ENCODE measurements at places on chromosomes 16 and 17. TPM values are rescaled to one million over a fixed set of nuclear protein-coding genes. Genes with fewer than 3 reads are reported as not detected.

- H3K36me3 ChIP-seq, result no peaks in the 10 kb centered on the region
- no peak overlapping the region for H3K27ac ChIP-seq
- no peaks in the 10 kb centered on the region for H3K27me3 ChIP-seq
- H3K4me1 ChIP-seq, result no peaks in the 10 kb centered on the region
Observed at GRCh38 chr16:75868636-75869632, 142.6 kb upstream of the CPHXL start.

Gene UMOD
- not detected for total RNA-seq

GRCh38 chr17:78673395-78673794, 96.2 kb upstream of the DNAH17 start:
- DNase-seq, result peak; percentile 40
- H3K4me1 ChIP-seq, result no peaks in the 10 kb centered on the region
- no peaks in the 10 kb centered on the region for H3K36me3 ChIP-seq
- no peak overlapping the region for H3K4me3 ChIP-seq
- no peak overlapping the region for H3K27ac ChIP-seq
- H3K27me3 ChIP-seq, result no peaks in the 10 kb centered on the region

Gene GCGR
- total RNA-seq, result not detected

Gene EVI2B
- 70.1 TPM for total RNA-seq

- no peak for DNase-seq
- H3K4me1 ChIP-seq, result peaks cover 24% of the 10 kb centered on the region
- H3K4me3 ChIP-seq, result no peak overlapping the region
- H3K27me3 ChIP-seq, result no peaks in the 10 kb centered on the region
- peak overlapping the region; percentile 75 for H3K27ac ChIP-seq
Observed at GRCh38 chr16:11793840-11794239, 3.2 kb downstream of the ZC3H7A start.

Gene MYL11
- total RNA-seq, result not detected

DNA sequence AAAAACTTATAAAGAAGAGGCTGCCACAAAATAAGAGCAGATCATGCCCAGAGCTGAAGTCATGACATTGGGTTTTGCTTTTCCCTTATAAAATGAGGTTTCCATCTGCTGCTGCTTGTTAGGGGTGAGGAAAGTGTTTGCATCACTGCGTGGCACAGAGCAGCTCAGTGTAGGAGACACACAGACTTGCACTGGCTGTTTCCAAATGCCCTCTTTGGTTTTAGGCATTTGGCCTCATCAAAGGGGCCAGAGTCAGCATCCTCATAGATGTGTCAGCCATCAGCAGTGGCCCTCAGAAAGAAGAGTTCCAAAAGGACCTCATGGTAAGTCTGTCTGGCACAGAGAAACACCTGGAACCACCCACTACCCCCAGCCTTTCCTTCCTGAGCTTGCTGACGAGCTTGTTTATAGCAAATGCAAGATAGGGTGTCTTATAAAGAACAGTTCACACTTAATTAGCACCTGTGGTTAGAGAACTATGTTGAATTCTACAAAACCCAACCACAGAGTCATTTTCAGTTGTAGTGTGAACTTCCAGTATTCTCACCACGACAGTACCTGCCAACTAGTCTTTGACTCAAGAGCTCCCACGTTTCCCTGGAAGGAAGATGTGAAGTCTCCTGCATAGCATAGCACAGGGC, 17.0 kb downstream of the VWA3A start:
- no peaks in the 10 kb centered on the region for H3K27me3 ChIP-seq
- no peaks in the 10 kb centered on the region for H3K4me1 ChIP-seq
- no peak for DNase-seq

Gene CNP
- total RNA-seq, result 76.7 TPM

Gene FCSK
- 127 TPM for total RNA-seq

GRCh38 chr17:76565728-76566612, 19.7 kb downstream of the ST6GALNAC2 start:
- no peaks in the 10 kb centered on the region for H3K4me1 ChIP-seq
- no peak overlapping the region for H3K27ac ChIP-seq
- no peak overlapping the region for H3K4me3 ChIP-seq
- H3K36me3 ChIP-seq, result peaks cover 25% of the 10 kb centered on the region
- no peak for DNase-seq
- no peaks in the 10 kb centered on the region for H3K27me3 ChIP-seq

Gene LIMD2
- 13.0 TPM for total RNA-seq

GRCh38 chr17:6823011-6823442, 8.5 kb downstream of the TEKT1 start:
- DNase-seq, result no peak
- no peak overlapping the region for H3K4me3 ChIP-seq
- no peaks in the 10 kb centered on the region for H3K36me3 ChIP-seq
- no peak overlapping the region for H3K27ac ChIP-seq

Gene SEPTIN1
- total RNA-seq, result 65.2 TPM

- no peaks in the 10 kb centered on the region for H3K27me3 ChIP-seq
- DNase-seq, result no peak
- no peak overlapping the region for H3K4me3 ChIP-seq
- no peaks in the 10 kb centered on the region for H3K4me1 ChIP-seq
- H3K36me3 ChIP-seq, result no peaks in the 10 kb centered on the region
- H3K27ac ChIP-seq, result no peak overlapping the region
Observed at GRCh38 chr17:79451167-79451566, 159.7 kb downstream of the RBFOX3 start.

GRCh38 chr17:28996554-28997096, 9.2 kb downstream of the SEZ6 start:
- H3K4me3 ChIP-seq, result no peak overlapping the region
- H3K4me1 ChIP-seq, result no peaks in the 10 kb centered on the region
- H3K36me3 ChIP-seq, result no peaks in the 10 kb centered on the region

DNA sequence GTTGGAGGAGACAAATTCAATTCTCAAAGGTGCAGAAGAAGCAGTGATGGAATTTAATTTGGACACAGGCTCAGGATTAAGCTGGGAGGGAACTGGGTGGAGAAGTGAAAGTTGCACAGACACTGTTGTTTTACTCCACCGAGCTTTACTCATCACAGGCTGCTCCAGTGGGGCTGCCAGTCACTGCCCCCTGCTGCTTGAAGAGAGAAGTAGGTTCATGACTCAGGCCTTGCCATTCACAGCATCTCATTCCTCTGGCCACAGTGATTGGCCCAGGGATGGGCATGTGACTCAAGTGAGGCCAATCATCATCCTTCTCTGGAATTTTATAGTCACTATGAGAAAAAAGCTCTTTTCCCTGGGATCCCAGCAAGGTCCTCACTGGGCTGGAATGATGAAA, 11.8 kb downstream of the GNAO1 start:
- H3K4me1 ChIP-seq, result no peaks in the 10 kb centered on the region
- no peak overlapping the region for H3K27ac ChIP-seq
- H3K4me3 ChIP-seq, result no peak overlapping the region
- H3K36me3 ChIP-seq, result no peaks in the 10 kb centered on the region

- H3K4me1 ChIP-seq, result no peaks in the 10 kb centered on the region
- H3K27ac ChIP-seq, result no peak overlapping the region
- no peaks in the 10 kb centered on the region for H3K36me3 ChIP-seq
- no peak overlapping the region for H3K4me3 ChIP-seq
- no peaks in the 10 kb centered on the region for H3K27me3 ChIP-seq
Observed at GRCh38 chr17:35376245-35376644, 2.8 kb upstream of the SLFN11 start.

- H3K27ac ChIP-seq, result peak overlapping the region; percentile 37
- no peak overlapping the region for H3K4me3 ChIP-seq
- H3K36me3 ChIP-seq, result peaks cover 26% of the 10 kb centered on the region
Observed at GRCh38 chr17:17075125-17075781, 33.0 kb downstream of the MPRIP start.

GRCh38 chr16:23504076-23504452, 6.2 kb downstream of the GGA2 start:
- DNase-seq, result no peak
- peak overlapping the region; percentile 93 for H3K27ac ChIP-seq
- H3K27me3 ChIP-seq, result no peaks in the 10 kb centered on the region

DNA sequence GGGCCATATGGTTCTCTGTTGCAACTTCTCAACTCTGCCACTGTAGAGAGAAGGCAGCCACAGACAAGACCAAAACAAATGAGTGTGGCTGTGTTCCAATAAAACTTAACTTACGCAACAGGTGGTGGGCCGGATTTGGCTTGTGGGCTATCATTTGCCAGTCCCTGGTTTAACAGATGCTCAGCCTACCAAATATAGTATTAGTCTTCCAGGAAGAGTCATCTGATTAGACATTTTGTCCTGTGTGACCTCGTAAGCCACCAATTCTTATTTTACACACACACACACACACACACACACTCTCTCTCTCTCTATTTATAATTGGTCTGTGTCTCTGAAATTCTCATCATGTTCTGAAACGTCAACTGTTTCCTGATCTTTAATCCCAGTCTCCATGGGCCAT, 245.9 kb downstream of the XYLT1 start:
- no peaks in the 10 kb centered on the region for H3K36me3 ChIP-seq
- peaks cover 3% of the 10 kb centered on the region for H3K4me1 ChIP-seq
- peak; percentile 29 for DNase-seq
- H3K27me3 ChIP-seq, result no peaks in the 10 kb centered on the region
- peak overlapping the region; percentile 45 for H3K27ac ChIP-seq

Gene LRRC37A
- total RNA-seq, result 23.9 TPM

- no peak for DNase-seq
- no peaks in the 10 kb centered on the region for H3K27me3 ChIP-seq
- no peaks in the 10 kb centered on the region for H3K36me3 ChIP-seq
- no peak overlapping the region for H3K27ac ChIP-seq
Observed at GRCh38 chr16:55667753-55668152, 12.0 kb downstream of the SLC6A2 start.

Gene KRTAP16-1
- not detected for total RNA-seq

DNA sequence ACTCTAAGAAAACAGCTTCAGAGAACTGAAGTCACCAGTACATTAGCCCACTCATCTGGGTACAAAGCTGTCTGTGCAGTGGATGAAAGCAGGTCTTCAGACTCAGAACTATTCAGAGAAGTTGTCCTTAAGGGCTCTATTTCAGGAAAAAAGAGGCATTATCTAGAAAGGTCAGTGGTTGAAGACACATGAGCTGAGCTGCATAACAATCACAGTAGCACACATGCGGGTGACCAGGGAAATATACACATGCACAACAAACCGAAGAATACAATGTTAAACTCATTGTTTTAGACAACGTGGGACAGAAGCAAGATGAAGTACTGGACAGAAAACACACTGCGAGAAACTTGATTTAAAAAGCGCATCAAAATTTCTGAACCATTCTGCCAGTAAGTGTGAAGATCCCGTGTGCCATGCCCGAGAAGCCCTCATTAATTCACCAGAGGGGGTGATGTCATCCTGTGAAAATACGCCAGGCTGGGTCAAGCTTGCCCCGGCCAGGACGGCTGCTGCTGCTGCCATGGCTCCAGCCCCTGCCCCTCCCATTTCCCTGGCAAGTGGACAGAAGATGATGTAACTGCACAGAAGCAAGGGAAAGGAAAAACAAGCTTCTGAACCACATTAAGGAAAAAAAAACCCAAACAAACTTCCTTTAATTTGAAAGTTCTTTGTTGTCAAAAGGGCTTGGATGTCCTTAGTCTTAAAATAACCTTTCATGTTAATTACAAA, 10.1 kb downstream of the DYNC1LI2 start:
- peak overlapping the region; percentile 81 for H3K27ac ChIP-seq
- DNase-seq, result peak; percentile 89
- H3K4me1 ChIP-seq, result peaks cover 37% of the 10 kb centered on the region
- H3K4me3 ChIP-seq, result no peak overlapping the region
- no peaks in the 10 kb centered on the region for H3K36me3 ChIP-seq

GRCh38 chr16:674968-675883, at the start of gene RHBDL1:
RHBDL1 (plus strand) TSS chr16:675671; CDS start chr16:675791, 120 bp downstream.
- H3K36me3 ChIP-seq, result no peaks in the 10 kb centered on the region
- peak within 1 kb of the TSS; percentile 57 for H3K27ac ChIP-seq
- H3K4me3 ChIP-seq, result peak within 1 kb of the TSS; percentile 50
- no peaks in the 10 kb centered on the region for H3K27me3 ChIP-seq

Gene SPATA32
- not detected for total RNA-seq

GRCh38 chr17:81095383-81095762, 60.4 kb downstream of the BAIAP2 start:
- peaks cover 26% of the 10 kb centered on the region for H3K4me1 ChIP-seq
- DNase-seq, result no peak
- no peaks in the 10 kb centered on the region for H3K36me3 ChIP-seq
- H3K27me3 ChIP-seq, result no peaks in the 10 kb centered on the region
- H3K4me3 ChIP-seq, result peak overlapping the region; percentile 20

- no peak for DNase-seq
- no peaks in the 10 kb centered on the region for H3K4me1 ChIP-seq
- no peak overlapping the region for H3K4me3 ChIP-seq
Observed at GRCh38 chr16:7182510-7183109, 150.0 kb upstream of the RBFOX1 start.

GRCh38 chr16:5649762-5650743, 552.5 kb upstream of the EEF2KMT start:
- DNase-seq, result no peak
- H3K4me1 ChIP-seq, result no peaks in the 10 kb centered on the region
- no peaks in the 10 kb centered on the region for H3K36me3 ChIP-seq
- H3K4me3 ChIP-seq, result no peak overlapping the region
- no peaks in the 10 kb centered on the region for H3K27me3 ChIP-seq

Gene CMTM2
- not detected for total RNA-seq

GRCh38 chr17:33964344-33964979, 290.6 kb upstream of the CCL2 start:
- H3K4me3 ChIP-seq, result no peak overlapping the region
- no peaks in the 10 kb centered on the region for H3K4me1 ChIP-seq
- no peak for DNase-seq
- H3K36me3 ChIP-seq, result no peaks in the 10 kb centered on the region
- H3K27ac ChIP-seq, result no peak overlapping the region

DNA sequence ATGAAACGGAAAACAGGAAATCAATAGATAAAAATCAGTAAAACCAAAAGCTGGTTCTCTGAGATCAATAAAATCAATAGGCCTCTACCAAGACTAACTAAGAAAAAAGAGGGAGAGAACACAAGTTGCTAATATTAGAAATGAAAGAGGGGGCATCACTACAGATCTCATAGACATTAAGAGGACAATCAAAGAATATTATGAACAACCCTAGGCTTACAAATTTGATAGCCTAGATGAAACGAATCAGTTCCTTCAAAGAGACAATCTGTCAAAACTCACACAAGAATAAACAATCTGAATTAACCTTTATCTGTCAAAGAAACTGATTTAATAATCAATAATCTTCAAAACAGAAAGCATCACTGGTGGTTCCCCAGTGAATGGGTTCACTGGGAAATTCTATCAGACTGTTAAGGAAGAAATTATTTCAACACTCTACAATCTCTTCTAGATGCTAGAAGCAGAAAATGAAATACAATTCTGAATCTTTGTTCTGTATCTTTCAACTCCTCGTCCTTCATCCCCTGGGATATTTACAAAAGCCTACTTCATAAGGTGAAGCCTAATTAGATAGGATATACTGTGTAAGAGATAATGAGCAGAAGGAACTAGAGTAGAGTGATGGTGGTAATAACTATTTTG, 4.4 kb downstream of the ABCA9 start:
- no peak overlapping the region for H3K4me3 ChIP-seq
- no peaks in the 10 kb centered on the region for H3K27me3 ChIP-seq
- no peaks in the 10 kb centered on the region for H3K36me3 ChIP-seq

DNA sequence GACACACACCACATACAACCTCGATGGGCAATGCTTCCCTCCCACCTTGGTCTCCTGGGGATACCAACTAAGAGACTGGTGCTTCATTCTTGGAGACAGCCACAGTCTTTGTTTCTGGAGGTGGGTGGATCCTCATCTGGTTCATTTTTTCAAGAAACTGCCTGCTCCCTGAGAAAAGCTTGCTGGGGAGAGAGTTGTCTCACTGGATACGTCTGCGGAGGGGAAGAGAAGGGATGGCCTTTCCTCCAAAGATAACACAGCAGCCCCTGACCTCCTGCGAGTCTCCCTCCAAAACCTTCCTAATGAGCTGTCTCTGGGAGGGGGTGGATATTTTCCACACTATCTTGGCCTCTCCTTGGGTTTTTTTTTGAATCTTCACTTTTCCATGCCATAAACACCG, 221.2 kb downstream of the SOX9 start:
- no peaks in the 10 kb centered on the region for H3K36me3 ChIP-seq
- no peaks in the 10 kb centered on the region for H3K4me1 ChIP-seq
- no peak overlapping the region for H3K4me3 ChIP-seq
- H3K27ac ChIP-seq, result no peak overlapping the region
- no peaks in the 10 kb centered on the region for H3K27me3 ChIP-seq
- no peak for DNase-seq

All from Peyer's patch (tissue), 4 donors.